ENCODE measurements at places on chromosomes 11 and 22.

DNA sequence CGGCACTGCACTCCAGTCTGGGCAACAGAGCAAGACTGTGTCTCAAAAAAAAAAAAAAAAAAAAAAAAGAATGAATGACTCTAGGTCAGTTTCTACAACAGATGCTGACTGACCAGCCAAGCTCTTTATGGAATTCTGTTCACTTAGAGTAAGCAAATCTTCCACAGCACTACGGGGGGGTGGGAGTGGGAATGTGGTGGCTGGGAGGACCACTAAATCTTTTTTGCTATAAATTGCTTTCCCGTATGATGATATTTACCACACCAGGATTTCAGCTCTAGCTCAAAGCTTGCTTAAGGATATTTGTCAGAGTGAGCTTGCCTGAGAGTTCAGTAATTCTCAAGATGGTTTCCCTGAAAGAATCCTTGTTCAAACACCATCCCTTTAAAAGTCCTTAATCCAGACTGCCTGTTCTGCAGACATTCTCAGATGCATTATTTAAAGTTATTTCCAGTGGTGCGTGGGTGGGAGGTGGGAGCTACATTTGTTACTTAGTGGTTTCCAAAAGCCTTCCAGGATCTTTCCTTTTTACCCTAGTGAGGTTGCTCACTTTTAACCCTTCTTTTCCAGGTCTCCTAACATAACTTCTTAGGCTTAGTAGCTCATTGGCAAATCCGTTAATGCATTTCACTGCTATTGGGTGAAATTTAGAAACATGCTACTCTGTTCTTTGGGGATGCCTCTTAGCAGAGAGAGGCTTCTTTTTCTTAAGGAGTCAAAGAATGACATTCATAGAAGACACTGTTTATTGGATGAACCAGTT is 65.9 kb downstream of the UBASH3B start:
- no peak for DNase-seq

- no peak for DNase-seq
These were observed 10.2 kb upstream of the ARHGAP42 start for GRCh38 chr11:100676901-100677300.

DNA sequence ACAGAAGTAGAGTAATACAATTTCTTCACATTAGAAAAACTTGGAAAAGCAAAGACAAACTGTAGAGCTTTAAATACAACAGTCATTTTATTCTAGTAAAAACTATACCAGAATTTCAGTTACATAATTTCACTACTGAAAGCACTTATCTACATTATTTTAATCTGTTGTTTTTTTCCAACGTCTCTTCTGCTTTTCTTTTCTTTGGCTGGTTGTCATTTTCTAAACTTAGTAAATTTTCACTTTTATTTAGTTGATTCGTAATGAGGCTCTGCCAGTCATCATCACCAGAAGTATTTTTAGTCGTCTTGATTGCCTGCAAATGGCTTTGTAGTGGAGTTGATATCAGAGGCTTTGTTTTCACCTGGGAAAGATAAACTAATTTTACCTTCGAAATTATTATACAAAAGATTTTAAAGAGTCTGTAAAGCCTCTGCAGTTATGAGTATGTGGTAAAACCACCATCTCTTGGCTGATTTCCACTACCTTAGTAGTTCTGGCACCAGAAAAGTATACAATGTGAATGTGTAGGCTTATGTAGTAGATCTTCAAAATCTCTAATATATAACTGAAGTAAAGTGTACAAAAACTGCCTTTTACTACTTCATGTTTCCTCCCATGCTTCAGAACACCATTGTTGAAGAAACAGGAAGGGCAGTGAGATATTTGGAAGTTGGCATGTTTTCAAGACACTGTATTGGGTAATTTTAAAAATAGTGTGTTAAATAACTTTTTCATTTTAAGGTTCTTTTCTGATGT is 19.2 kb downstream of the EIF3M start:
- no peak for DNase-seq

DNA sequence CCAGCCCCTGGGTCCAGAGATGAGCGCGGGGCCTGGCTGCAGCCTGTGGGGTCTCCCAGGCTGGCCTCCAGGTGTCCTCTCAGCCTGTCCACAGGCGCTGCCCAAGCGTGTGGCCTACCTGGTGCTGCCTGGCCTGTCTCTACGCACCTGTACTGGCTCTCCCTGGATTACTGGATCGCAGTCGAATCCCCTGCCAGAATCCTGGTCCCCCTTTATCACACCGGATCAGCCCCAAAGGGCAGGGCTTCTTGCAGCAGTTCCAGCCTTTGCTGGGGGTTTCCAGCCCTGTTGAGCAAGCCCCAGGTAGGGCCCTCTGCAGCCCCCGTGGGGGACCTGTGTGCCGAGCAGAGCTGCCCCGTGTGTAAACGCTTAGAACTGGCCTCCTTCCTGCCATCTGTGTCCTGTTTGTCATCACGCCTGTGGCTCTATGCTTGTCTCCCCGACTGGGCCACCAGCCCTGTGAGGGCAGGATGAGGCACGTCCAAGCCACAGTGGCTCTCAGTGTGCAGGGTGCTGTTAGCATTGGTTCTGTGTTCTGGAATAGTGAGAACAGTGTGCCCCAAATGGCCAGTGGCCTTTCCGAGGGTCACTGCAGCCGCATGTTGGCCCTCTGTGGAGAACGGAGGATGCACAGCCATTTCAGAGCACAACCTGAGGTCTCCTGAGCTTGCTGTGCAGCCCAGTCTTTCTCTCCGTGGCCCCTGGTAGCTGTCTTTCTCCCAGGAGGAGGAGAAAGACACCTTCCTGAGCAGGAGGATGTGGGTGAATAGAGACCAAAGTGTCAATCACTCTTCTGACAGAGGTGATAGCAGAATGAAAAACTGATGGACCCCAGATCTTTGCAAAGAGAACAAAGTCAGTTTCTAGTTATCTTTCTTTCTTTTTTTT is 13.9 kb upstream of the TXNRD2 start:
- DNase-seq: no peak

DNA sequence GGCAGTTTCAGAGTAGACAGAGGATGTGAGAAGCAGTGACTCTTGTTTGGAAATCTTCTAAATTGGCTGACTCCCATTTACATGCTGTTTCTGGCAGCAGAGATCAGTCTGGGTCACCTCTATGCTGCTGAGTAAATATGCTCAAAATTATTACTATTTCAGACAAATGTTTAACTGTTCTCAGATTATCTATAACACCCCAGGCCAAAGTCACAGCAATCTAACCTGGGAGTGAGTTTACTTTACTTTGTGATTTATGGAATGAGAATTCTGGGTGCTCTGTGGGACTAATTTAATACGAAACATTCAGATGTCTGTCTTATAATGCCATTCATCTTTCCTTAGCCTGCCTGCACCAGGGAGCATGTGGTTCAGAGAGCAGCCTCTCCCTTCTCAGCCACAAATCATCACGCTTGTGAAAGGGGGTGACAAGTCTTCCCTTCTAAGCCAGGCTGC is 282.5 kb upstream of the MPPED2 start:
- DNase-seq: no peak

DNA sequence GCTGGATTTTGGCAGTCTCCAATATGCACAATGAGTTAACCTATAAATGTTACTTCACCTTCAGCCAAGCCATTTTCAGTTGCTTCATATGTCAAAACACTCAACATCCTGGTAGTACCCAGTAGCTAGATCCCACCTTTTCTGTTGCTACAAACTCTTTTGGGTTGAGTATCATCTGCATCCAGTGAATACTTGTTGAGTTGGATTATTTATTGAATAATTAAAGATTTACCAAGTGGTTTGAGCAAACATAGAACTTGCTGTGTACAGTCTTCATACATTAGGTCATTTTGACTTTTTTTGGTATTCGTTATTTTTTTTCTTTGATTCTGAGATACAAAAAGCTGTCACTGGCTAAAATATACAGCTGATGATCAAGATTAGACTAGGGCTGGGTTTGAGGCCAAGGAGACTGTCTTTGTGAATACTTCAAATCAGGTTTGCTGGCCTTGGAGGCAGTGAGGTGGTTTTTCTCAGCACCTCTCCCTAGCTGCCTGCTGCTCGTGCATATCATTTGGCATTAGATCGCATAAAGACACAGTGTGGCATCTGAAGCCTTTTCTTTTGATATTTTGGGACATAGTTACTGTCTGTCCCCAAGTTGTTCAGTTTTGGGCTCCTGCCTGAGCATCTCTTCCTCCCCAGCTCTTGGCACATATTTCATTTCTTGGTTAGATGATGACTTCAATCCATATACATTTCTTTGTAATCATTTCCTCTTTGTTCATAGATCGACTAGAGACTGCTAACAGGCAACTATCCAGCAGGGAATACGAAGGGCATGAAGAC is 62.8 kb downstream of the AMOTL1 start:
- no peak for DNase-seq

GRCh38 chr11:75280227-75280701 is 39.7 kb downstream of the TPBGL start:
- no peak for DNase-seq

GRCh38 chr11:4125141-4125540 is 30.5 kb downstream of the RRM1 start:
- DNase-seq: no peak

DNA sequence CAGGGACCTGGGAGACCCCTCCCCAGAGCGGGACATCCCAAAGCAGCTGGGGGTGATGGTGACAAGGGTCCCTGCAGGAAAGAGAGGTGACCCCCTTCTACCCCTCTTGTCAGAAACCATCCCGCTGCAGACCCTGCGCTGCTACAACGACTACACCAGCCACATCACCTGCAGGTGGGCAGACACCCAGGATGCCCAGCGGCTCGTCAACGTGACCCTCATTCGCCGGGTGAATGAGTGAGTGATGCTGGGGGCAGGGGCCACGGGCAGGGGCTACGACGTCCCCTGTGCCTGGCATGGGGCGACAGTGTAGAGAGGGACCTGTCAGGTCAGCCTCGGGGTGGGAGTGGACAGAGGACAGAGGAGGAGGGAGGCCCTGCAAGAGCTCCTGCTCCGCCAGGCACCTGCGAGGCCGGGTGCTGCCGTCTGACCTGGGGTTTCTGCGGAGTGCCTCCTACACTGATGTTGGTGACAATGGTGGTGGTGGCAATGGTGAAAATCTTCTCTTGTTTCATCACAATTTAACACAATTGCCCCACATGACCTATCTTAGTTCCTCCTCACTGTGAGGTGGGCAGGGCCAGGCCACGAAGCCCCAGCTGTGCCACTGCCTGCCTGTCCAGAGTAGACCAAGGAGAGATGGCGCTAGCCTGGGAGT is 9.8 kb downstream of the CSF2RB start:
- DNase-seq: no peak

- DNase-seq: no peak
These were observed 201.6 kb downstream of the DSCAML1 start for GRCh38 chr11:117595440-117595839.

GRCh38 chr11:61151545-61152252 is 9.5 kb downstream of the VPS37C start:
- DNase-seq: no peak

GRCh38 chr11:93100211-93100610 is 97.6 kb downstream of the SLC36A4 start:
- DNase-seq: no peak

DNA sequence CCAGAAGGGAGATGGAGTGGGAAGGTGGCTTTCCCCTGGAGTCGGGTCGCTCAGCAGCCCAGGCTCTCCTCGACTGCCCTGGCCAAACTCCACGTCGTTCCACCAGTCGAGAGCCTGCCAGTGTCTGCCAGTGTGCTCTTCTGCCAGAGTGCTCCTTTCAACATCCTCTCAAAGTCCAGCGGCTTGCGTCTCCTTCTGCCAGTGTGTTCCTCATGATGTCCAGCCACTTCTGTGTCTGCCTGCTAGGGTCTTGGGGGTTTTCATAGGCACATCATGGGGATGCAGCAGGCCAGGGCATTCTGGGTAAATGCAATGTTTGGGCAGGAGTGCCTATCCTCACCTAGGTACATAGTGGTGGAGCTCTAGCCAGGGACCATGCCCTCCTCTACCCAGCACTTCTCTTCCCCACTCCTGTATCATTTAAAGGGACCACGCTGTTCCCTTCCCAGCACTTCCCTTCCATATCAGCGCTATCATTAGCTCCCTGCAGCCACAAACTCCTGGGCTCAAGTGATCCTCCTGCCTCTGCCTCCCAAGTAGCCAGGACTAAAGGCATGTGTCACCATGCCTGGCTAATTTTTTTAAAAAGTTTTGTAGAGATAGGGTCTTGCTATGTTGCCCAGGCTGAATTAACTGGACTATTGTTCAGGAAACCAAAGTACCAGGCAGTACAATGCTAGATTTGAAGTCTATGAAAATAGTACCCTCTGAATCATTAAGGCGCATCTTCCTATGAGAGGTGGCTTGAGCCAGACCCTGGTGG is 62.9 kb upstream of the CLDN5 start:
- no peak for DNase-seq

DNA sequence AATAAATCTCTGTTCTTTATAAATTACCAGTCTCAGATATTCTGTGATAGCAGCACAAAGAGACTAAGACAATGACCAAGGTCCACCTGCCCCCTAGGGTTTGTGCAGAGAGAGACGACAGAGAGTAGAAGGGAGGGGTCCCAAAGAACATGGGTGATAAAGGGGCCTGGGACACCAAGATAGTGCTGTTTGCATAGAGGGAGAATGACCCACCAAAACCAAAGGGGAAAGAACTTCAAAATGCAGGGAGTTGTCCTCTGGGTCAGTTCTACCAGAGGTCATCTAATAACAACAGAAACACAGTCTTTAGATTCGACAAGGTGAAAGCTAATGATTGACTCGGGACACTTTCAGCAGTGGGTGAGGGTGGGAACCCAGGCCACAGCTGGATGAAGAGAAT is 23.7 kb downstream of the FAM227A start:
- DNase-seq: no peak

DNA sequence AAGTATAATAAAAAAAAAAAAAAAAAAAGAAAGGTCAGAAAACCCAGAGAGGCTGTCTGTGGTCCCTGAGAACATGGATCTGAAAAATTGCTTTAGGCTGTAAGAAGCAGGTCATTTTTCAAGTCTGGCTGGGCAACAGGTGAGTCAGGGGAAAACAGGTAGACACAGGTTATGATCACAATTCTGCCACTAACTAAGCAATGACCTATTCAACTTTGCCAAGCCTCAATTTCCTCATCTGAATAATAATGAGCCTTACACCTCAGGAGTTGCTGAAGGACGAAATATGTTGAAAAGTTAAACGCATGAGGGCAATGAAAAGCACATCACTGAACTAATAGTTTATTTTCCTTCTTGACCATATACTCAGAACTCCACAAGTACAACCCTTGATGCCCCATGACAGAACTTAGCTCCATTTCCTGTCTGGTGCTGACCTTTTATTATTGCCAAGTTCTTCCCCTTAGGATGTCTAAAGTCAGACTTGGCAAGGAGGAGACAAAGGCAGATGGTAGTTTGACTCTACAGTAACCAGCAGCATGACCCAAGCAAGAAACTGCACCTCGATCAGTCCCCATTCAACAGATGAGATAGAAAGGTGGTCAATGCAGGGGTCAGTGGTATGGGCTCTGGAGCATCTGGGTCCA is 93.6 kb downstream of the SYN3 start:
- DNase-seq: no peak

Data from kidney epithelial cell (primary cell).